ENCODE measurements at places on chromosomes 7 and 10. TPM values are rescaled to one million over a fixed set of nuclear protein-coding genes. Genes with fewer than 3 reads are reported as not detected.
A peak's percentile ranks its signal among the peaks of the same experiment; 100 is the strongest.

DNA sequence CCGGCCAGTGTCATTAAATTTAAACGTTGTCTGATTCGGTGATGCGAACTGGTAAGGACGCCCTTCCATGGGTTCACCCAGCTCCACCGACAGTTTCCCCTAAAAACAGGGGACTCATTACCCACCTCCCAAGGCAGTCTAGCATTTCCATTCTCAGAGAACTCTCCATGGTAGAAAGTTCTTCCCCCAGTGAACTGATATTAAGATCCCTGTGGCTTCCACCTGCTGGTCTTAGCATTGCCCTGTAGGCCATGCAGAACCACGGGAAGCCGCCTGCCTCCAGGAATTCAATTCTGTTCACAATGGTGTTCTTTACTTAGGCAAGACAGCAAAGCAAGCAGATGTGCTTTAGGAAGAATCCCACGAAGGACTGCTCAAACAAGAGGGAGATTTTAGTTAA lies 128.9 kb upstream of the NANOS1 start:
- H3K36me3 ChIP-seq: no peaks in the 10 kb centered on the region
- no peak overlapping the region for H3K4me3 ChIP-seq
- no peak overlapping the region for H3K27ac ChIP-seq
- DNase-seq: no peak
- H3K27me3 ChIP-seq: no peaks in the 10 kb centered on the region
- no peaks in the 10 kb centered on the region for H3K4me1 ChIP-seq

Gene TMEM130
- 3.1 TPM for total RNA-seq

Gene RASSF4
- 44.2 TPM for total RNA-seq

GRCh38 chr7:101373812-101374614 lies 11.3 kb downstream of the COL26A1 start:
- no peaks in the 10 kb centered on the region for H3K27me3 ChIP-seq
- DNase-seq: no peak
- no peaks in the 10 kb centered on the region for H3K36me3 ChIP-seq
- no peak overlapping the region for H3K27ac ChIP-seq
- H3K4me1 ChIP-seq: peaks cover 3% of the 10 kb centered on the region
- no peak overlapping the region for H3K4me3 ChIP-seq

- H3K27ac ChIP-seq: peak overlapping the region; percentile 97
- H3K4me1 ChIP-seq: peaks cover 51% of the 10 kb centered on the region
- no peaks in the 10 kb centered on the region for H3K36me3 ChIP-seq
- no peak for DNase-seq
These were observed 693 bp downstream of the ADIRF start for GRCh38 chr10:86968994-86969355.

GRCh38 chr7:125563964-125564529 lies 634.4 kb upstream of the POT1 start:
- H3K27ac ChIP-seq: no peak overlapping the region
- H3K4me3 ChIP-seq: no peak overlapping the region
- no peaks in the 10 kb centered on the region for H3K27me3 ChIP-seq
- no peaks in the 10 kb centered on the region for H3K4me1 ChIP-seq

Gene AGR2
- total RNA-seq: 61.4 TPM

Gene COL28A1
- 1.5 TPM for total RNA-seq

Gene HMX3
- total RNA-seq: not detected

DNA sequence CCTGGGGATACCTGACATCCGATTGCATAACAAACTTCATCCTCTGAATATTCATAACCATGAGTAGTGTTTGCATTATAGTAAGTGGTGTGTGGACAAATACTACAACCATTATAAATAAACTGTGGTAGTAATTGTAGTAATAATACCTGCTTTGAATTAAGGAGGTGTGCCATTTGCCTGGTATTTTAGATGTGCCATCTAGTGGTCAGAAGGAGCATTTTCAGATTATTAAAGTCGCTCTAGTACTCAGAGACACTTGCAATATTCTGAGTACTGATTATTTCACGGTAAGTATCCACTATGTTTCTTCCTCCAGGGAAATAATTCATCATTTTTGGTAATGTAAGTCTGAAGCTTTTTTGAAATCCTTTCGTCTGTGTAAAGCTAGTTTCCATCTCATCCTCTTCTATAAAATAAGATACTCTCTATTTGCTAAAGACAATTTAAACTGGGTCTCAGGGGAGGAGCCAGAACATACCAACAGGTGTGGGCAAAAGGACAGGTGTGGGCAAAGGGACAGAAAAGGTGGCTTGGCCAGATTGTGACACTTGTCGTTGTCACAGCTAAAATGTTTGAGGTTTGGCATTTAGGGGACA lies 115.3 kb upstream of the WDR11 start:
- H3K27ac ChIP-seq: no peak overlapping the region
- no peaks in the 10 kb centered on the region for H3K27me3 ChIP-seq
- H3K4me1 ChIP-seq: no peaks in the 10 kb centered on the region
- DNase-seq: no peak

DNA sequence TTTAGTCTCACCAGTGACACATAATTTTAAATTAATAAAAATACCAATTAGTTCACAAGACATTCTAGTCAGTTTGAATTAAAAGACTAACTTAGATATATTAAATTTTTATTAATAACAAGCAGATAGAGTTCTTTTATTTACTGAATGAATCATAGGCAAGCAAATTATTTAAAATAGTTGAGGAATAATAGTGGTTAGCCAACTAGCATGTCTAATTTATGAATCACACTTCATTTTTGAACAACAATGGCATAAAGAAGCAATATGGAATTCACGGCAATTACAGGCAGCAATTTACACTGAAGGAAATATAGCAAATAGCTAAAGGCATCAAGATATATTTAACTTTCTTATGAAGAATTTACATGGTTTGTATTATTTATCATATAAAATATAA lies 187.0 kb upstream of the SLC26A5 start:
- H3K4me1 ChIP-seq: no peaks in the 10 kb centered on the region
- no peak overlapping the region for H3K4me3 ChIP-seq
- no peak for DNase-seq
- H3K27ac ChIP-seq: no peak overlapping the region
